ENCODE measurements at places on chromosomes 3 and 15. TPM values are rescaled to one million over a fixed set of nuclear protein-coding genes. Genes with fewer than 3 reads are reported as not detected.

The CIP2A gene
- total RNA-seq = 3.4 TPM

The HEXA gene
- total RNA-seq = 97.4 TPM

The ZNF774 gene
- total RNA-seq = 0.61 TPM

The RPLP1 gene
- total RNA-seq = 4,142 TPM

The XCR1 gene
- total RNA-seq = not detected

The EFHB gene
- 1.0 TPM for total RNA-seq

The C3orf22 gene
- not detected for total RNA-seq

The CASR gene
- total RNA-seq = 0.03 TPM

GRCh38 chr3:126083511-126083912 is 412 bp downstream of the SLC41A3 start:
- peak overlapping the region; percentile 66 for H3K4me3 ChIP-seq
- peaks cover 25% of the 10 kb centered on the region for H3K4me1 ChIP-seq
- H3K27me3 ChIP-seq = no peaks in the 10 kb centered on the region

GRCh38 chr3:146086211-146086610 is 74.8 kb downstream of the PLOD2 start:
- no peaks in the 10 kb centered on the region for H3K4me1 ChIP-seq
- no peaks in the 10 kb centered on the region for H3K36me3 ChIP-seq
- no peak overlapping the region for H3K4me3 ChIP-seq
- no peak overlapping the region for H3K27ac ChIP-seq

DNA sequence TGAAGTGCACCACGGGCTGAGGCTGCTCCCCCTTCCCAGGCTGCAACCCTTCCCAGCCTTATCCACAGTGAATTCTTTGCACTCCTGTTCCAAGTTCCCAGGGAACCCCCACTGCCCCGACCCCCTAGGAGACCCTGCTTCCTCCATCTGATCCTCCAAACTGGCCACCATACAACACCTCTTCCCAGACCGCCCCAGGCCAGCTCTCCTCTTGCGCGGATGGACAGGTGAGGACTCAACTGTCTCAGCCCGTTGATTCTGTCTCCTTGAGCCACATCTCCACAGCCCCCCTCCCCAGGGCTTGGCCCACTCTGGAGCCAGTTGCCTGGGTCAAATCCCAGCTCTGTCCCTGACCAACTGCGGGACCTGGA is 21.7 kb downstream of the GRIP2 start:
- H3K27ac ChIP-seq = no peak overlapping the region
- no peak for DNase-seq

GRCh38 chr15:101000271-101000681 is 81.1 kb downstream of the LRRK1 start:
- H3K27me3 ChIP-seq = no peaks in the 10 kb centered on the region
- H3K4me1 ChIP-seq = no peaks in the 10 kb centered on the region

DNA sequence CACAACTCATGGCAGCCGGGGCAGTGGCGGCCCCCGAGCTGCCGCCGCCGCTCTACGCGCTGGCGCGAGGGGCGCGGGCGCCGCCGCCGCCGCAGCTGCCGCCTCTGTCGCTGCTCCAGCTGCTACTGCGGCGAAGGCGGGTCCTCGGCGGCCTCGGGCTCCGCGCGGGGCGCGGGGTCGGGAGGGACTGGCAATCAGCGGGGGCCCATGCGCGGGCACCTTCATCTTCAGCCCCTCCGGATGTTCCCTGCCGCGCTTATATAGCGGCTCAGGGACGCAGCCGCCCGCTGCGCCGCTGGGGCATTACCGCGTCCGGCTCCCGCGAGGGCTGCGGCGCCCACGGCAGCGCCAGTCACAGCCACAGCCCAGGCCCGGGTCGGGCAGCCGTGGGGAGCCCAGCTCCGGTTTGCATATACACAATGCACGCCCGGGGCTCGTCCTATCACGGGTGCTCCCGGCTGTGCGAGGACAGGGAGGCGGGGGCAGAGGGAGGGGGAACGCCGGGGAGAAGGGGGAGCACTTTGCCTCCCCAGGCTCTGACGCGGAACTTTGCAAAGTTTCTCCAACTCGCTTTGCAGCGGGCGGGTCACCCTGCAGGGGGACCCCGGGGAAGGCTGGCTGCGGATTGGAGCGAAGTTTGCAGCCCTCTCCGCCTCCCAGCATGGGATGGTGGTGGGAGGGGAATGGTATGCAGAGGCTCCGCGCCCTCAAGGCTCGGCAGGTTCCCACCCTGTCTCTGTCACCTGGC is at the start of gene VGLL3:
Gene VGLL3, minus strand, starts transcription at position 416 of the 748 bp plus-strand sequence. Its CDS starts 406 bp downstream, at position 10.
- peaks cover 10% of the 10 kb centered on the region for H3K27me3 ChIP-seq
- DNase-seq = no peak
- H3K36me3 ChIP-seq = no peaks in the 10 kb centered on the region
- no peak within 1 kb of the TSS for H3K4me3 ChIP-seq
- no peak within 1 kb of the TSS for H3K27ac ChIP-seq

- no peak overlapping the region for H3K4me3 ChIP-seq
- DNase-seq = no peak
- H3K27me3 ChIP-seq = no peaks in the 10 kb centered on the region
- no peak overlapping the region for H3K27ac ChIP-seq
- H3K36me3 ChIP-seq = no peaks in the 10 kb centered on the region
These were observed 787.6 kb downstream of the FHIT start for GRCh38 chr3:60463685-60464084.

DNA sequence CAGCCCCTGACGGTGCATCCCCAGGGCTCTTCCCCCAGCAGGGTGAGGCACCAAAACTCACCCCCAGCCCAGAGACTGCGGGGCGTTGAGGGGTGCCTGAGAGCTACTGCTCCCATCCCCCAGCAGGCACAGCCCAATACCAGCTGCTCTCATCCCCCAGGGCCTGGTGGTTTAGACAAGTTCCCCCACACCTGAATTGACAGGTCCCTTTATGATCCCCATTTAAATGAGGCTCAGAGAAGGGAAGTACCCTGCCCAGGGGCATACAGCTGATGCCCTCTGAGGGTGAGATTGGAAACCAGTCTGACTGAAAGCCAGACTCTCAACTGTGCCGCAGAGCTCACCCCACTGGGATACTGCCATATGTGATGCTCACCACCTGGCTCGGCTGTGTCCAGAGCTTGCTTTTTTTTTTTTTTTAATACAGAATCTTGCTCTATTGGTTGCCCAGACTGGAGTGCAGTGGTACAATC is 20.1 kb downstream of the DUSP7 start:
- H3K4me1 ChIP-seq = no peaks in the 10 kb centered on the region
- no peaks in the 10 kb centered on the region for H3K36me3 ChIP-seq
- no peak overlapping the region for H3K4me3 ChIP-seq
- H3K27me3 ChIP-seq = no peaks in the 10 kb centered on the region

- no peak overlapping the region for H3K4me3 ChIP-seq
- H3K4me1 ChIP-seq = no peaks in the 10 kb centered on the region
- no peaks in the 10 kb centered on the region for H3K27me3 ChIP-seq
- no peak overlapping the region for H3K27ac ChIP-seq
- H3K36me3 ChIP-seq = no peaks in the 10 kb centered on the region
- no peak for DNase-seq
These were observed 401.7 kb upstream of the CDIN1 start for GRCh38 chr15:36177590-36178302.

DNA sequence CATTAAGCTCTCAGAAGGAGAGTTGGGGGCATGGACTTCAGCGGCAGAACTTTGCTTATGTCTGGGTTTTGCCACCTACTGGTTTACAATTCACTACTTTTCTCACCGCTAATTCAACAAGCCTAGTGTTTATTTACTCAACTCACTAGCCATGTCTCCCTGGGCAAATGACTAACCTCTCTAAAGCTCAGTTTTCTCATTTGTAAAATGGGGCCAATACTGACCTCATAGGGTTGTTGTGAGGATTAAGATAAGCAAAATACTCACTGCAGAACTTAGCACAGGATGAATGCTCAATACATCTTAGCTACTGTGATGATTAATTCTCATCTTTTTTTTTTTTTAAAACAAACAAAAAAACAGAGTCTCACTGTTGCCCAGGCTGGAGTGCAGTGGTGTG is 106.3 kb downstream of the CADPS start:
- no peaks in the 10 kb centered on the region for H3K27me3 ChIP-seq
- no peaks in the 10 kb centered on the region for H3K4me1 ChIP-seq
- H3K4me3 ChIP-seq = no peak overlapping the region
- no peaks in the 10 kb centered on the region for H3K36me3 ChIP-seq

DNA sequence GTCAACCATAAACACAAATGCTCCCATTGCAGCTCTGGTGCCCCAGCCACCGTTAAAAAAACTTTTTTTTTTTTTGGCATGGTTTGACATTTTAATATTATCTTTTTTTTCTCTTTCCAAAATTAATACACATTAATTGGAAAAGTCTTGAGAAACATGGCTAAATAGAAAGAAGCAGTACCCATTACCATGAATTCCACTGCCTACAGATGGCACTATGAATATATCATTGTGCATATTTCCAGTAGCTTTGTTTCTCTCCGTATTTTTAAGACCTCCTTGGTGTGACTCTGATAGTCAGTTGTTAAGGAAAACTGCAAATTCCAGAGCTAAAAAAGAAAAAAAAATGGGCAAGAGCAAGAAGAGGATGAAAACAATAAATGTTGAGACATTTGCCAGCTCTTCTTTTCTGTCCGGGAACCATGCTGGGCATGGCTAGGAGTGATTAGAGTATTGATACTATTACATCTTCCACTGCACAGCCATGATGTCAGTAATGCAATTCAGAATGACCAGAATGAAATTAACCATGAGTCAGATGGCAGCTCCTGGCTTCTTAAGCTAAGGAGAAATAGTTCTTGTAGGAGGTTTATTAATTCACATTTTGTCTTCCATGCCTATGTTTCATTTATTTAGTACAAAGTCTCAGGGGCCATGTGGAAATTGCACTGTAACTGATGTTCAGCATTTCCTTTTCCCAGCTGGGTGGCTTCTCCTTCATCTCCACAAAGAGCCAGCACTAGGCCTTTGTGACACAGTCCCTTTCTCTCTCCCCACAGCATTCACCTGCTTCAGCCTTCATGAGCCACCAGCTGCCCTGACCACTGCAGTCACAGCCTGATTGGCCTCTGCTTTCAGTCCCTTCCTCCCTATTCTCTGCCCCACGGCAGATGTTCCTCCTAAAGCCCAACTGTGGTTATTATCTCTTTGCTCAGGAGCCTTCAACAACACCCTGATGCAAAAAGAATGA is 31.8 kb downstream of the SLC7A14 start:
- no peak overlapping the region for H3K27ac ChIP-seq
- H3K27me3 ChIP-seq = peaks cover 3% of the 10 kb centered on the region
- H3K4me3 ChIP-seq = no peak overlapping the region
- DNase-seq = no peak

DNA sequence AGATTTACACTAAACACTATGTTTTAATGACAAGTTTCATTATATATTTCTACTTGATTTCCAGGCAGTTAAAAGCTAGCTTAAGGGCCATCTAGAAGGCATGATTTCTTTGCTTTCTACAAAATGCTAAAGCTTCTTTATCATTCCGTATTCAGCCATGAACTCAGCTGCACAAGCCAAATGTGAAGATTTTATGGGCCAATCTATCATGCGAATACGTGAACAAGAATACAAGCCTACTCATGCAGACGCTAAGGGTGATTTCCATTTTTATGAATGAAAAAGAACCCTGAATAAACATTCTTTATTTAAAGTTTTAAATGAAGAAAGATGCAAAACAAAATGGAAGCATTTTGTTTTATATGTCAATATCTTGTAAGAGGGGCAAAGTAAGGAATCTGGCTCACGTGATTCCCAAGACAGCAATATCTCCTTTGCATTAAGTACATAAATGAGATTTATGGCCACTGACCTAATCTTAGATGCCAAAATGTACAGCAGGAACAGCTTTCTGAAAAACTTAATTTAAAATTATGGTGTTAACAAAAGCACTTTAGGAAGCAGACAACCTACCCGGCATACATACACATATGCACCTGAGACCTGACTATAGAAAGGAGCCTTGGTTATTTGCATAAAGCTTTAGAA is 215.8 kb downstream of the DPH6 start:
- no peak overlapping the region for H3K4me3 ChIP-seq
- H3K27me3 ChIP-seq = no peaks in the 10 kb centered on the region
- DNase-seq = no peak
- no peaks in the 10 kb centered on the region for H3K36me3 ChIP-seq
- no peak overlapping the region for H3K27ac ChIP-seq

DNA sequence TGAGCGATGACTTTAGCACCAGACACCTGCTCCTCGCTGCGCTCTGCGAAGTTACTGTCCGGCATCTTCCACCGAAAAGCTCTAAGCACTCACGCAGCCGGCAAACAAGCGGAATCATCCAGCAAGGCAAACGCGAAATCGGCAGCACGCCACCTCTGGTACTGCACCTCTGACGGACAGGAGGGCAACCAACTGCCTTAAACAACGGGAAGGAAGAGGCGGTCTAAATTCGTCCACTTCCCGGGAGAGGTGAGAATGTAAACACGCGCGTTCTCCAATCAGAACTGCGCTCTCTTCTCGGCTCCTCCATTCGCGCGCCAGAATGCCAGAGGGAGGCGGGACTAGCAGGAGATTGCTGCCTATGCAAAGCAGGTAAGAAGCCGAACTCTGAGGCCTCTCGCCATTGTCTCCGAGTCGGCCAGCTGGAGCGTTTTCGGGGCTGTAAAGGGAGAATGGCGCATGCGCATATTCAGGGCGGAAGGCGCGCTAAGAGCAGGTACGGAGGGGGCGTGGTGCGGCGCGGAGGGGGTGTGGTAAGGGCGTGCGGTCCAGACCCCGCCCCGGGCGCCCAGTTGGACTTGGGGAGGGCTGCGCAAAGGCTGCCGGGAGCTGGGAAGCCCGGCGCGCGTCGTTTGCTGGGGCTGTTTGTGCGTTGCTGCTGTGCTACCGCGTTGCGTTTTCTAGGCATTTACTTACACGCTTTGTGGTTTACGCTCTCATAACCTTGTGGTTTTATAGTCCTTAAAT is at the start of the genes BTD and HACL1:
Gene BTD, plus strand, starts transcription at position 347 of the 747 bp plus-strand sequence. CDS start 33,695 bp downstream, outside the sequence.
Gene HACL1, minus strand, starts transcription at position 171 of the 747 bp plus-strand sequence. Its CDS starts 106 bp downstream, at position 65.
- peak; percentile 100 for DNase-seq
- peak within 1 kb of the TSS; percentile 95 for H3K27ac ChIP-seq
- peaks cover 25% of the 10 kb centered on the region for H3K4me1 ChIP-seq
- peak within 1 kb of the TSS; percentile 93 for H3K4me3 ChIP-seq
- H3K36me3 ChIP-seq = peaks cover 26% of the 10 kb centered on the region

DNA sequence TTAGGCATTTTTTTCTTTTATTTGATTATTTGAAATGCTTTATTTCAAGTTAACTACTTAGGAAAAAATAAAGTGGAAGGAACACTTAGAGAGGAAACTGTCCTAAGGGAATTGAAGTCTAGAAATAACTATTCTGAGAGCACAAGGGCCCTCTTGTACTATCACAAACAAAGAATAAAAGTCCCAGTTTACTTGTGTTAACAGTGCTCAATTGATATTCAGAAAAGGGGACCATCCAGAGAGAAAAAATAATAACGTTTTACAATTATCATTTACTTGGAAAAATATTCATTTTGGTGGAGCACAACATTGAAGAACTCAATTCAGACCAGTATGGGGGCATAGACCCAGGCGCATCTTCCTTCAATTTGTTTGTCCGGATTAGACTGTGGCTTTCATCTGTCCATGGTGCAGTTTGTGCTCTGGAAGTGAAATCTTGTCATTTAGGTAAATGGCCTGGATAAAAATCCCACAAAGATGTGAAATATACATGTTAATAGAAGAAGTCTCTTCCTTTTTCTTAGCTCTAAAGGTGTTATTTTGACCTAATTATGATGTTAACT is 54.5 kb upstream of the SAMMSON start:
- no peak for DNase-seq
- H3K4me1 ChIP-seq = no peaks in the 10 kb centered on the region
- H3K27me3 ChIP-seq = no peaks in the 10 kb centered on the region
- H3K4me3 ChIP-seq = no peak overlapping the region
- no peaks in the 10 kb centered on the region for H3K36me3 ChIP-seq

Measured in T-cell (primary cell).